ENCODE measurements at places on chromosomes 2 and 18.

- no peak for DNase-seq
Observed at GRCh38 chr2:192953116-192953515, 758.4 kb upstream of the TMEFF2 start.

DNA sequence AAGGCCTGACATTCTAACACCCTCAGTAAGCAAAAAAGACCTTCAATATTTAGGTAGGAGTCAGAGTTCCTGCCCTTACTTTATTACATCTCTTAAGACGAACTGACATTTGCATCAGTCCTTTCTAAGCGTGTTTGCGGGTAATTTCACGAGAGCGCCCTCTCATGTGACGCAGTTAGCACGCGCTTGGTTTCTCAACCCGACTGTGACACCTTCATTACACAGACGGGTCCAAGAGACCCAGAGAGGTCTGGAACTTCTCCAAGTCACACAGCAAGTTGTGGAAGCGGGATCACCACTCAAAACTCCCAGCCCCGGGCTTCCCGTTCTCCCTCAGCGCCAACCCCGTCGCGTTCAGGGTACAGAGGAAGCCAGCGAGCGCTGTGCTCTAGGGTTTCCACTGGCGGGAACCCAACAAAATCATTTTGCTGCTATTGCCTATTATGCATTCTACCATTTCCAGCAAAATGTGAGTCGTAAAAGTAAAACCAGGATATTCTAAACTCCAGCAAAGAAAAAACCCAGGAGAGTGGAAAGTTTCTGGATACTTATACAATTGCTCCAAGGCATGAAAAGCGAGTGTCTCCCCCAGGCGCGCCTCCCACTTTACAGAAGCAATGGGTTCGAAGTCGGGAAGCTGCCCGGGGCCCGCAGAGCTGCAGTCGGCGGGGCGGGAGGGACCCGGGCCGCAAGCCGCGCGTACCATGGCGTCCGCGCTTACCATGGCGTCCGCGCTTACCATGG, 601 bp downstream of the ENOSF1 start:
- peak; percentile 82 for DNase-seq

GRCh38 chr2:134199123-134199522, 54.7 kb upstream of the MGAT5 start:
- DNase-seq, result no peak

- no peak for DNase-seq
Observed at GRCh38 chr18:55778788-55779690, 191.0 kb upstream of the TCF4 start.

- peak; percentile 44 for DNase-seq
Observed at GRCh38 chr18:76496194-76496890, 1.3 kb upstream of the ZNF516 start.

DNA sequence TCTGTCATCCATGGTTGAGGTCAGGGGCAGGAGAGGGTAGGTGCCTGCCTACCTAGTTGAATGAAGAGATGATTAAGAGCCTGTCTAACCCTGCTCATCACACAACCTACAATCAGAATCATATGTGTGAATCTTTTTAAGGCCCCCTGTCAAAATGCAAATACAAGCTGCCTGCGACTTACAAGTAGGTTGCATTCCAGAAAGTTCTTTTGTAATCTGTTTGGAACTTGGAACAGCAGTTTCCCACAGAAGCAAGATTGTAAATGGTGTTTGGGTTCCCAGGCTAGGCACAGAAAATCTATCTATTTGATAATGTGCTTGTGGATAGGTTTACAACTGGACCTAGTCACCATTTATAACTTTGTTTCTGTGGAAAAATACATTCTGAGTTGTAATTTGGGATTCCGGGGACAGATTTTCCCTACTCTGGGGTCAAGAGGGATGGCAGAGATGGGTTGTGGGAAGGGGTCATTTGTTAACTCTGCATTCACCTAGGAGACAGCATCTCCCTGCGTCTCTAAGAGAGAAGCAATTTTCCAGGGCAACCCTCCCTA, 4.4 kb downstream of the LIPG start:
- DNase-seq, result no peak

- DNase-seq, result no peak
Observed at GRCh38 chr18:8685141-8685913, 20.0 kb upstream of the MTCL1 start.

GRCh38 chr2:65070172-65070830, 14.1 kb downstream of the CEP68 start:
- DNase-seq, result no peak

GRCh38 chr2:225177098-225177497, 134.8 kb upstream of the DOCK10 start:
- no peak for DNase-seq

DNA sequence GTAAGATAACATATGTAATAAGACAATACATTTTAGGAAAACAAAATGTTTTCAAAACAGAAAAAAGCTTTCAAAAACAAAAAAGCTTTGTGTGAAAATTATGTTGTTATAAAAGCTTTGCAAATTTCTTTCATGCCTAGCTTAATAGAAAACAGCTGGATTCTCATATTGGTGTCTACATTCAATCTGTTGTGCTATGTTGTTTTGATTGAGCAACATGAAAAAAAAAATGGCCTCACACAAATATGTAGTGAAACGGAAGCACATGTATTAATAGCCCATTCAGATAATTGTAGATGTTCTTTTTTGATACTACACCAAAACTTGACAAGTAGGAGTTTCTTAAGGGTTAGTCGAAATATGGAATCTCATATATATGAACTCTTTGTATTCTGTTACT, 197.5 kb downstream of the ZEB2 start:
- no peak for DNase-seq

GRCh38 chr18:41378598-41378997, 576.4 kb upstream of the PIK3C3 start:
- DNase-seq, result no peak

- no peak for DNase-seq
Observed at GRCh38 chr2:8623958-8624591, 57.8 kb upstream of the ID2 start.

DNA sequence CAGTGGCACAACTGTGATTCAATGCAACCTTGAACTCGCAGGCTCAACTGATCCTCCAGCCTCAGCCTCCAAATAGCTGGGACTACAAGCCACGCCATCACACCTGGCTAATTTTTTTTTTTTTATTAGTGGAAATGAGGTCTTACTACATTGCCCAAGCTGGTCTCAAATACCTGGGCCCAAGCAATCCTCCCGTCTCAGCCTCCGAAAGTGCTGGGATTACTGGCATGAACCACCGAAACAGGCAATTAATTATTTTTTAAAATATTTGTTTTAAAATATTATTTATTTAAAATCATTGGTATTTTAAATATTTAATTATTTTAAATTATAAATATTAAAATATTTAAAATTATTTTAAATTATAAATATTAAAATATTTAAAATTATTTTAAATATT, 24.5 kb downstream of the SRBD1 start:
- no peak for DNase-seq

DNA sequence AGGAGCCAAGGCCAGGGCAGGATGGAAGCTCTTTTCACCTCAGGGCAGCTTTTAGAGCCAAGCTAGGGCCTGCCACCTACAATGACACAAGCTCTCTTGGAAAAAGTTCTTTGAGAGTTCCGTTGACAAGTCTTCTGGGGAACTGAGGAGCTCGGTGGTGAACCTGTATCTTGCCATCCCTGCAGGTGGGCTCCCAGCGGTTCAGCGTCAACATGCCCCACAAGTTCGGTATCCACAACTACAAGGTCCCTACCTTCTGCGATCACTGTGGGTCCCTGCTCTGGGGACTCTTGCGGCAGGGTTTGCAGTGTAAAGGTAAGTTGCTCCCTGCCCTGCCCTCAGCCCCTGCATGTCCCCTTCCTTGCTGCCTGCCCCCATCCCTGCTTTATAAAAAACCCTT, 312.8 kb upstream of the EPAS1 start:
- DNase-seq, result no peak

DNA sequence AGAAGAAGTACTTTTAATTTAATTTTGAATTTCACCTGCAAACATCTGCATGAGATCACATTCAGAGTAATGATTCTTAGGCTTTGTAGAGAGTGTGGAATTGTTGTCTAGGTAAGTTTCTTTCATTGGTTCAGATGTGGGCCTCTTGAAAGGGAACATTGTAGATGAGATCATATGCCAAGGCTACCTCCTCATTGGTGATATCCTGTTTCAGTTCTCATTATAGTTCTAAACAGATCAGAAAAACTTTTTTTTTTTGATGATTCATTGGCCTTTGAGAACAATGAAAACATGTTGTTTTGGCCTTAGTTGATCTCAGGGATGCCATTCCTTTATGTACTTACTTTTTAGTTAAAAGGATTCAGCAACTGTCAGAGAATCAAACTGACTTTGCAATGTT, 44.5 kb downstream of the EML6 start:
- DNase-seq, result no peak

GRCh38 chr2:74682501-74682900, 28.5 kb downstream of the SEMA4F start:
- no peak for DNase-seq

DNA sequence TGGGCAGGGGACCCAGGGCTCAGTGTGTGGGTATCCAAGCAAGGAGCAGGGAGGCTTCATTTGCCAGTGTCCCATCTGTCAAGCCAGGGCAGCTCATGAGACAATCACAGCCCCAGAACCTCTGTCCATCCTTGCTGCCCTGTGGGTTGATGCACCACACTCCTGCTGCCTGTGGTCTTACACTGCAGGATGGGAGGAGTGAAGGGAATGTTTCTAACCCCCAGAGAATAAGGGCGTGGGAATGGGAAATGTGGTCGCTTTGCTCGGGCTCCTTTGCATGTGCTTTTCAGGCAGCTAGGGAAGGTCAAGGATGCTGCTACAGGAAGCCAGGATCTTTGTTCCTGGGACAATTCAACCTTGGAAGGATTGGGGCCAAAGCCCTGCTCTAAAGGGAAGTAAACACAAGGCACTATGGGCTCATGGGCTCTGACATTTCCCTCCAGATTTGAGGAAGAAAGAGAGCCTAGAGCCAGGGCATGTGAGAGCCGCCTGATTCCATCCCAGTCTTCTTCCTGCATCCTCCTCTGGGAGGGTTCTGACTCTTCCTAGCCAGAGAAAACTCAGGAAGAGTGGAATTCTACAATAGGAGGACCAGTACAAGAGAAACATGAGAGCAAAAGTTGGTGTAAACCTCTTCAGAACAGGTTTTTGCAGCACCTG, 18.8 kb upstream of the MAP3K20 start:
- DNase-seq, result no peak

DNA sequence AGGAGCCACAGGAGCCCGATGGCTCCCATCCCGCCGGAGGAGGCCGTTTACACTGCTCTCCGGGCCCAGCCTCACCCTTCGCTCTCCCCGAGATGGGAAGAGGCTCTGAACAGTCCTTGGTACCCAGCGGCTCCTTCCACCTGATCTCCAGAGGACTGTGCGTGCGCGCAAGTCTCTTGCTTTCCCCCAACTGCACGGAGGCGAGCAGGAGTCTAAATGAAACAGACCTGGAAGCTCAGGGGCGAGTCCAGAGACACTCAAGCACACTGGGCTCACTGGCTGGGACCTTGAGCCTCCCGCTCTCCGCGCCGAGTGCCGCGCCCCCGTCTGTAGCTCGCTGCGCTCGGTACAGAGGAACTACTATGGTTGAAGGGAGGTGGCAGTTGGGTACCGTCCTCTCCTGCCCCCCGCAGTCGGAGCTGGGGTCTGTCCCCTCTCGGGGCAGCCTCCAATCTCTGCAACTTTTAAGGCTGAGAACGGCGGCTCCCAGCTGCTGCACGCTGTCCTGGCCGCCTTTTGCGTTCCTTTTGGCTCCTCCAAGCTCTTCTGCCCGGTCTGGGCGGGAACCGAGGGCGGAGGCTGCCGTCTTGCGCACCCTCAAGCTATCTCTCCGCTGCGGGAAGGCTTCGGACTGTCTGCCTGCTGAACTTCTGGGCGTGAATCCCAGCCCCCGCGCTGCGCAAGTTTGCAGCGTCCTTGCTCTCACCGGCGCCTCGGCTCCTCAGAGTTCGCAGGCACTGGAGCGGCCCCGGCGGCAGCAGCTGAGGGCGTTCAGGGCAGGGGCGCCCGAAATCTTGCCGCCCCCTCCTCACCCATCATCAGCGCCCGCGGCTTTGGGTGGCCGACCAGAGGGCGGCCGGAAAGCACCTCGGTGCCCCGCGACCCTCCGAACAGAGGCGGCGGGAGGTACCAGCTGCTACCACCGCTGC, 491 bp downstream of the ALK start:
- DNase-seq, result no peak

- no peak for DNase-seq
Observed at GRCh38 chr2:30361751-30362394, 85.2 kb upstream of the LCLAT1 start.

- no peak for DNase-seq
Observed at GRCh38 chr2:146457221-146457620, 1387.6 kb upstream of the ACVR2A start.

- DNase-seq, result no peak
Observed at GRCh38 chr2:25303633-25304236, 38.0 kb downstream of the DNMT3A start.

- no peak for DNase-seq
Observed at GRCh38 chr2:200296118-200296517, 10.4 kb upstream of the SPATS2L start.

GRCh38 chr2:182038576-182038975, 52.9 kb downstream of the PPP1R1C start:
- DNase-seq, result no peak

GRCh38 chr2:31219131-31219969, 2.0 kb upstream of the CAPN14 start:
- no peak for DNase-seq

DNA sequence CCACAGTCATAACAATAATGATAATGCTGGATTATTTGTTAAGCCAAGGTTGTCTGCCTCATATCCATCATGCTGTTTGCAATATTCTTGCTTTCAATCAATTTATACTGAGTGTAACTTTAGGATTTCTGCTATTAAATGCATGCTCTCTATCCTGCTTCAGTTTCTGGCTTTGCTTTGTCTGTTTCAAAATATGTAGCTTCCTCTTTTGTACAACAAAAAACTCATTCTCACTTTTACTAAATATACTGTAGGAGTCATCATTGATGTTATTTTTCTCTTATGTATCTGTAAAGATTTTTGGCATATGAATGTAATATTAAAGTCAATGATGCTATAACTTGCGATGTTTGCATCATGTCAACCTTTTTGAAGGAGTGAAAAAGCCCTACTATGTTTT, 149.3 kb downstream of the GPD2 start:
- no peak for DNase-seq

- no peak for DNase-seq
Observed at GRCh38 chr2:187050409-187050998, 201.5 kb upstream of the ZSWIM2 start.

DNA sequence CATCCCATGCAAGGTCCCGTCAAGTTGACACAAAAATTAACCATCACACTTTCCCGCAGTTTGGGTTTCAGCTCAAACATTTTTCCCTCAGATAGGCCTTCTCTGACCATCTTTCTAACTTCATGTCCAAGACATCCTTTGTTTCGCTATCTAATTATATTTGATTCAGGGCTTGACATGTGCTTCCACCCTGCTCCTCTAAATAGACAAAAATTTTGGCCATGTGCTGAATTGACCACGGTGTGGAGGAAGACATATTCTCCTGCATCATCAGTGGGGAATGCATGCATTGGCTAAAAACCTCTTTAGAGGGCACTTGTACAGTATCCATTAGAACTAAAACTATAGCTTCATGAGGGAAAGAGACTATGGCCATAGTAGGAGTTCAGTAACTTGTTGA, 81.2 kb downstream of the PLCL1 start:
- DNase-seq, result no peak

- DNase-seq, result no peak
Observed at GRCh38 chr2:196318517-196319377, 147.4 kb upstream of the STK17B start.

- no peak for DNase-seq
Observed at GRCh38 chr2:151053661-151053990, 208.0 kb downstream of the RBM43 start.

- peak; percentile 2 for DNase-seq
Observed at GRCh38 chr2:32061973-32062861, 1.1 kb upstream of the SPAST start.
